ENCODE measurements at places on chromosomes 12 and 14. TPM values are rescaled to one million over a fixed set of nuclear protein-coding genes. Genes with fewer than 3 reads are reported as not detected.

Gene DPY19L2
- total RNA-seq, result 6.9 TPM

Gene ZFHX2
- 0.58 TPM for total RNA-seq

Gene ANKRD33
- total RNA-seq, result not detected

GRCh38 chr12:75483431-75483830 lies 2.9 kb downstream of the GLIPR1 start:
- DNase-seq, result no peak

DNA sequence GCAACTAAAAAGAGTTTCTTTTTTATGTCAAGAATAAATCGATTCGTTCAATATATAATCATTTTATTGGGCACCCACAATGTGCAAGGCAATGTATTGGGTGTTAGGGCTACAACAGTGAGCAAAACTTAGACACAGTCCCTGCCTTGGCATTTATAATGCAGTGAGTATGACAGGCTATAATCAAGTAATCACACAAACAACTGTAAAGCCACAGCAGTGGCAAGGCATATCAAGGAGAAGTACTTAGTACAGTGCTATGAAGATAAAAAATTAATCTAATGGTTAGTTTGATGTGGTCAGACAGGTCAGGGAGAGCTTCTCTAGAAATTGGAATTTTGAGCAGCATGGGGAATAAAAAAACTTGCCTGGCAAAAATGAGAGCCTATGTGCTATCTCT lies 39.5 kb upstream of the OTOGL start:
- DNase-seq, result no peak

GRCh38 chr12:101823891-101824290 lies 6.9 kb downstream of the GNPTAB start:
- DNase-seq, result no peak

DNA sequence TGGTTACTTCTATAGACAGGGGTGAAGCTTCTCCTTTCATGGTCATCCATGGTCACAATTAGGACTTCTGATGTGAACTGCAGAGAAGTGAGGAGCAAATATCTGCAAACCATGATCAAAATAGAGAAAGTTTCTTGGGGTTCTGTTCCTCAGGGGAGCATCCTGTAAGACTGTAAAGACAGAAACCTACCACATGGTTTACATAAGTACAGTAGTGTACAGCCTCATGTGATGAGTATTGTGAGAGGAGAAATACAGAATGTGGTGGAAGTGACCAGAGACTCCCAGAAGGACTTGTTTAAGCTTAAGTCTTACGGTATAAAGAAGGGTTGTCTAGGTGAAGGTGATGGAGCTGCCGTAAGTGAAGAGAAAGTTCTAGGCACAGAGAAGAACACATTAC lies 484.7 kb downstream of the LRIG3 start:
- DNase-seq, result no peak

All from epithelial cell of proximal tubule (primary cell).